Effector memory CD4-positive, alpha-beta T cell (primary cell): ENCODE measurements at places on chromosomes 12 and 14.

- peak; percentile 45 for DNase-seq
Observed at GRCh38 chr14:23379366-23380196, 2.7 kb downstream of the CMTM5 start.

DNA sequence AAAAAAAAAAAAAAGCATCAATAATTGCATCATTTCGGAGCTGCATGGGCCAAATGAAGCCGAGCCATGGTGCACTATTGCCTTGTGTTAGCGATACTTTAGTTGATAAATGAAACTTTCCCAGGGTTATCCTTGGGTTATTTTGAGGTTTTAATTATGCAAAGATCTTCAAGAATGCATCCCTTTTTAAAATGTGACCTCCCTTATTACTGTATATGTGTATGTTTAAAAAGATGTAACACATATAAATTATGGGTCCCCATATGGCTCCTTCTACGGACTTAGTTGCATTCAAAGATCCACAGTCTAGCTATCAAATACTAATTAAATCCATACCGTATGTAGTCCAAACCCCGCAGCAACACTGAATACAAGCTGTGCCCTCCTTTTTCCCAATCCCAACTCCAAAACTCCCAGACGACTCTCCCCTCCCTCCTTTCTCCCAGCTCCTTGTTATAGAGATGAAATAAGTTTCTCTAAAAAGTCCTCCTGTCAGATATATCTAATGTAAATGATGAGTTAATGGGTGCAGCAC, 129.3 kb upstream of the MAP1LC3B2 start:
- no peak for DNase-seq

GRCh38 chr14:103715052-103716000, at the start of the genes XRCC3 and ZFYVE21:
TSS of gene XRCC3 (minus strand) at chr14:103715451. CDS start at chr14:103711087, 4,364 bp downstream.
TSS of gene ZFYVE21 (plus strand) at chr14:103715810. CDS start at chr14:103715842, 32 bp downstream.
- peak; percentile 99 for DNase-seq

DNA sequence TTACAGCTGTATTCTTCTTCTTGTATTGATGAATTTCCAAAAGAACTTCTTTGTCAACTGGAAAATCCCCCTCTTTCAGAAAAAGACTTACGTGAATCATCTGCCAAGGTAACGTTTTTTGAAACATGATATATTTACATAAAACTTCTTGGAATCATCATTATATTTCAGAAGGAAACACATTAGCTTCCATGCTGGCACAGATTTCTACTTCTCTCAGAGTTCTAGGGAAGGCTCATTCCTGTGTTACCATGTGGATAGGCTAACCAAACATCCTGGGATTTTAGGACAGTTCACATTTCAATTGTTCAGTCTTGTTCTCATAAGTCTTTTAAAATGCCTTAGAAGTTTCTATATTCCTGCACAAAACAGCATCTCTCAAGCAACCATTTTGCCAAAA, 120.3 kb upstream of the NEDD1 start:
- no peak for DNase-seq

GRCh38 chr14:51334566-51334965, 94.5 kb downstream of the TMX1 start:
- DNase-seq, result no peak

DNA sequence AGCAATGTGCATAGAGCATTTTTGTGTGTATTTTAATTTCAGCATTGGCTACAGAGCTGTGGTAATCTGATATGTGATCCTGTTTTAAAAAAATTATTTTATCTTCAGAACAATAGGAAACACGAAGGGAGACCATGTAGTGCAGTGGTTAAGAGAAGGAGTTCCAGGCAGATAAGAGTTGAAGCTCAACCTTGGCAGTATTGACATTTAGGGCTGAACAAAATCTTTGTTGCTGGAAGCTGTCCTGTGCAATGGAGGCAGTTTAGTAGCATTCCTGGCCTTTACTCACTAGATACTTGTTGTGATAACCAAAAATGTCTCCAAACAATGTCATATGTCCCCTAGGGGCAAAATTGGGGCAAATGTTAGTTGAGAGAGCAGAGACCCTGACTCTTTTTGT, 59.2 kb downstream of the CHST11 start:
- no peak for DNase-seq

DNA sequence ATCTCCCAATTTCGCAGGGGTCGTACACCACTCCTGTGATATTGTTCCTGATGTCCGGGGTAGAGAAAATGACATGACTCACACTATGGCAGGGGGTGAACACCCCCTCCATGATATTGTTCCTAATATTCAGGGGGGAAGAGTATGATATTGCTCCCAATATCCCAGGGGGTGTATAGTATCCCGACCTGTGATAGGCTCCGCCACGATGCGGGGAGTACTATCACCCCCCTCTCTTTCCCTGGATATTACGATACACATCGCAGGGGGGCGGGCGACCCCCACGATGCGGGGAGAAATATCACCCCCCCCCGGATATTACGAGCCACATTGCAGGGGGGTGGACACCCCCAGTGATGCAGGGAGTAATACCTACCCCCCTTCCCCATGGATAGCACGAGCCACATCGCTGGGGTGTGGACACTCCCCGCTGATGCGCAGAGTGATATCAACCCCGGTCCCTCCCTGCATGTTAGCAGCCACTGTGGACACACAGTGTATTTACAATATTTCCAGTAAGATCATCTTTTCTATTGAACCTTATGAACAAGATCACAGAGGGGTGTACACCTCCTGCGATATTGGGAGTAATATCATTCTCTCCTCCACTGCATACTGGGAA, 17.7 kb downstream of the SMIM41 start:
- DNase-seq, result no peak

GRCh38 chr14:31717294-31718085, 156.3 kb downstream of the NUBPL start:
- no peak for DNase-seq
